ENCODE measurements at places on chromosomes 2 and 18.

DNA sequence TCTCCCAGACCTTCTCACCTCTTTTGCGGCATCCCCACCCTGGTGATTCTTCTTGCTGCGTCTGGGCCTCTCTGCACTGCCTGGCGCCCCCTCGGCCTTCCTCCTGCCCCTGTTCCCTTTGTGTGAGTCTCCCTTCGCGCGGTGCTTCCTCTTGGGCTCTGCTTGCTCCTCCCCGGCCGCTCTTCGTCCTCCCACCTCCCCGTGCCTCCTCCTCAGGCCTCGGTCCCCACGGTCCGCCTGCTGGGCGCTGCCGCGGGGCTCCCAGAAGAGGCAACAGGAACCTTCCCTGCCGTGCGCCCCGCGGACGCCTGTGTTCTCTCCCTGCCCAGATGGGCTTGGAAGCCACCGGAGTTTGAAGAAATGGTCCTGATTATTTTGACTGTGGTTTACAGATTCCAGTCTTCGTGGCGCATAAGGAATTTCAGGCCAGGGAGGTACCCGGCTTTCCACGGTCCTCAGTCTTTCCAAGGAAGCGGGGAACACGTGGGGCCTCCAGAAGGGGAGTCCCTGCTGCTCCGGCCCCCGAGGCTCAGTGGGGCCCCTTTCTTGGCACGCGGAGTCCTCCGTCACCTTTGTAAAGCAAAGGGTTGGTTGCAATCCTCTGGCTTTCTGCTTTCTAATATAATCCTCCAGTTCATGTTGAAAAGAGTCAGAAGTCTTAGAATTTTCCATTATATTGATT is 13.1 kb downstream of the RNU2-63P start:
- no peak for DNase-seq

- DNase-seq, result no peak
Observed at GRCh38 chr2:166157578-166157977, 29.8 kb upstream of the SCN1A start.

DNA sequence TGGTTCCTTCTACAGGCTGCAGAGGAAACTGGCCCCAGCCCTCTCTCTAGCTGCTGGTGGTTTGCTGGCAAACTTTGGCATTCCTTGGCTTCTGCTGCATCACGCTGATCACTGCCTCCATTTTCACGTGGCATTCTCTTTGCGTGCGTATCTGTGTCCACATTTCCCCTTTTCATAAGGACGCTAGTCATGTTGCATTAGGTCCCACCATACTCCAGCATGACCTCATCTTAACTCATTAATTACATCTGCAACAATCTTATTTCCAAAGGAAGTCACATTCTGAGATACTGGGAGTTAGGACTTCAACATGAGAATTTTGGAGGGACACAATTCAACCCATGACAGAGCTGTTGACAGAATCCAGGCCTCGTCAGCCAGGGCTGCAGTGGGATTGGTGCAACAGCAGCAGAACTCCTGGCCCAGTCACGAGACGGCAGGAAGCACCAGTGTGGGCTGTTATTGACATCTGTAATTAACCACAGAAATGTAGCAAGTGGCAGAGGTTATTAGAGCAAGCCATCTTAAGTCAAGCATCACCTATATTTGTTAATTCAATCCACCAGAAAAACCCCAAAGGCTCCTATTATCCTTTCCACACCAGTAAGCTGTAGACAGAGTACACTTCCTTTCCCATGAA is 132.4 kb downstream of the TMEM163 start:
- DNase-seq, result no peak

- no peak for DNase-seq
Observed at GRCh38 chr2:187862715-187863114, 308.5 kb upstream of the TFPI start.

- no peak for DNase-seq
Observed at GRCh38 chr2:9170458-9171130, 36.0 kb upstream of the ASAP2 start.

GRCh38 chr2:15732341-15733077 is 140.8 kb downstream of the DDX1 start:
- DNase-seq, result no peak

DNA sequence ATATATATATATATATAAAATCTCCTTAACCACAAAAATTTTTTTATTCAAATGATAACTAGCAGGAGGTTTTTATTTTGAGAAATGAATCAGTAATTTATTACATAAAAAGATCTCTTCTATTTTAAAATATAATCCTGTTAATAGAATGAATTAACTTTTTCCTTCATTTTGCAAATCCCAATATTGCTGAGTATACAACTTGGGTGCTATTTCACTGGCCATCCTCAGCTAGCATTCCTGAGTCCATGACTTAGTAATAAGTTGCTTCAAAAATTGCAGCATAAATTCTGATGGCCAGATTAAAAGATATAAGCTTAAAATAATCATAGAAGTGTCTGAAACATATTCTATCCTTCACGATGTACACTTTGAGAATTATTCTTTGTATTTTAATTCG is 155.6 kb downstream of the FSIP2 start:
- DNase-seq, result no peak

DNA sequence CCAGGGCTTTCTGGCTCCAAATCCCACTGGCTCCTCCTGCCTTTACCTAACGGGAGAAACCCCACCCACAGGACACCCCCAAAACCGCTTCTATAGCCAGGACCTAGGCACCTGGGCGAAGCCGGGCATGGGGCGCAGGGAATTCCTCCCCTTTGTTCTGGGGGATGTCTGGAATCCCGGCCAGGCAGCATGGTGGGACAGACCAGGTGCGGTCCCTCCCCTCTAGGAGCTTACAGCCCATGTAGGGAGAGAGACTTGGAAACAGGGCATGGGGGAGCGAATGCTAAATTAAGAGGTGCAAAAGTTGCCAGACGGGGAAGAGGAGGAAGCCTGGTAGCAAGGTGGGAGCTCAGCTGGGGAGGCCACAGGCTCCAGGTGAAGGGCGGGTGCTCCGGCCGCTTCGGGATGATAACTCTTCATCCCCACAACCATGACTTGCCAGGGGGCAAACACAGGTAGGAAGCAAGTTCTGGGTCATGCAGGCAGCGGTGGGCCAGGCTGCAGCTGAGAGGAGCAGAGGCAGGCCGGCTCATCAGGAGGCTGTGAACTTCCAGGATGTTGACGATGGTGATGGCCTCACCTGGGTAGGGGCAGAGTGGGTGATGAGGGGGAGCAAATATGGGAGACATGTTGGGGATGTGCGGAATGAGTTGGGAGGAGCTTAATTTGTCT is 1.3 kb downstream of the TMEM37 start:
- DNase-seq, result no peak

DNA sequence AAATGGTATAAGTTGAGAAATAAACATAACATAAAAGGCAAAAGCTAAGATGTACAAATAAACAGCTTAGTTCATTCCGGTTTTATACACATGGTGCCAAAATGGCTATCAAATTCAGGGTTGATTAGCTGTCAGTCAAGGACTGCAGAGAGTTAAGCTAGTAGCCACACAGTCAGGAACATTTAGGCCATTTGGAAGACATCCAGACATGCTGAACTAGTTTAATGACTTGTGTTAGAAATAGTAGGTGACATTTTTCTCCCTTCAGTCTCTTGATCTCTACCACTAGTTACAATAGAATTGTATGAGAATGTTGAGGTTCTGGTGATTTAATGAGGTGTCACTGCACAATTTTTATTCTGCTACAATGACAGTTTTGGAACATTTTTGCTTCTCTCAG is 394.4 kb upstream of the SPHKAP start:
- DNase-seq, result no peak

- no peak for DNase-seq
Observed at GRCh38 chr2:71224457-71224856, 2.4 kb downstream of the PAIP2B start.

GRCh38 chr2:145287736-145288135 is 767.8 kb upstream of the ZEB2 start:
- peak; percentile 44 for DNase-seq

GRCh38 chr2:23347471-23348092 is 37.4 kb upstream of the KLHL29 start:
- no peak for DNase-seq

DNA sequence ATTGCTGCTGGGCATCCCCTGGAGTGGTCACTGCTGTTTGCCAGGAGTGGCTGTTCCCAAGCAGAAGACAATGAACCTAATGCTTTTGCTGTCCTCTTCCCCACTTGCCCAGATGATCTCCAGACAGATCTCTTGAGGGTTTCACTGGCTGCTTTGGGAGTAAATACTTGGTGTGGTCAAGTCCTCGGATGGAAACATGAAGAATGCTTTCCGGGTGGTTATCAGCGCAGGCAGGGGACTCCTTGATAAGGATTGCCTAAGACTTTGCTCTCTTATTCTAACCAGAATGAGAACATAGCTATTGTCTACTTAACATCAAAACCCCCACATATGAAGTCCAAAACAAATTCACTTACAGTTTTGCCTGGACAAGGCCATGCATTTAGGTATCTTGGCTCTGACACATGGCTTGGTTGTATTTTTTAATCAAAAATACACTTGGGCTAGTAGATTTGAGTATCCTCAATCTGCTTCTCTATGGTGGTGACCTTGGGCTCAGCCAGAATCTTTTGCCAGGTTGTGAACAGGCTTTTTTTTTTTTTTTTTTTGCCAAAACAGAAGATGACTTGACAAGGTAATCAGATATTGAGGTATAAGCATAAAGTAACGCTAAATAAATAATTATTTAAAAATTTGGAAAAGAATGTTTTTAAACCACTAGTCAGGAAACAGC is 34.8 kb upstream of the MYO3B start:
- no peak for DNase-seq

DNA sequence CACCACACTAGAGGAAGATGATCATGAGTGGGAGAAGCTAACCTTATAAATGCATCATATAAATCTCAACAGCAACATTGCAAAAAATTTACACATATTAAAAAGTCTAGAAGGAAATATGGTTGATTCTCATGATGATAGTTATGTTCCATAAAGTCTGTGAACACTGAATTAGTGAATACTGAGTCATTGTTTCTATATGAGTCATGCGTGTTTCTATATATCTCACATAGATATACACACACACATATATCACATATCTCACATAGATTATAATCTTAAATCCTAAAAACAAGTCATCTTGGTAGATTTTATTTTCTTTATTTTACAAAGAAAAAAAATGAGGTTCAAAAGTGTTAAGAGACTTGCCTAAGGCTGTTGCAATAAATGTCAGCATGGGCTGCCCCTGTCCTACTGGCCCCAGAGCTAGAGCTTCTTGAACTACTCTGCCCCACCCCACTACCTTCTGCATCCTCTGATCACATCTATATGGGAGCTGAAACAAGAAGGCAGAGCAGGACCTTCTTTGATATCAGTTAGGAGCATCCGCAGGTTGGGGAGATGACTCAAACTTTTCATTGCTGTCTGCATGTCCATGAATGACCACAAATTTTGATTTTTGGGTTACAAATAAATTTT is 81.8 kb upstream of the ADAM23 start:
- DNase-seq, result no peak

GRCh38 chr2:26658691-26659346 is 17.7 kb upstream of the CIB4 start:
- no peak for DNase-seq

- DNase-seq, result no peak
Observed at GRCh38 chr2:43692428-43692994, 16.3 kb upstream of the C1GALT1C1L start.

DNA sequence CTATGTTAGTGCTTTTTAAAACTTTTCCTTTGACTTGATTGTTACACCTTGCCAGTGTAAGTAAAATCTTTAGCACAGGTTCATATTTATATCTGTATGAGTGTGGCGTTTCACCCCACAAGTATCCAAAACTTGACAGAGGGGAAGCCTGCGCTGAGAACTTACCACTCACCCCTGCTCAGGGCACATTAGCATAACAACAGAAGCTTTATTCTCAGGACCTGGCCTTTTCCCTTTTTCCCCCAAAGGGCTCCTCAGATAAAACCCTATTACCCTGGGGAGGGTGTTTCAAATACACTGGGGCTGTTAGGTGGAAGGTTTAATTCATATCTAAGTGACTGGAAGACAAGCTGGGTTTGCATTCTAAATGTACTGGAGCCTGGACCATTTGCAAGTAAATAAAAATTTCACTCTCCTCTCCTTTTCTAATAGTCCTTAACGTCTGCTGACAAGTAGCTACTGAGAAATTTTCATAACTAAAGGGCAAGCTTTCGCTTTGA is 276.6 kb downstream of the RNF152 start:
- no peak for DNase-seq

- peak; percentile 20 for DNase-seq
Observed at GRCh38 chr2:166468124-166469024, 25.7 kb downstream of the SCN7A start.

DNA sequence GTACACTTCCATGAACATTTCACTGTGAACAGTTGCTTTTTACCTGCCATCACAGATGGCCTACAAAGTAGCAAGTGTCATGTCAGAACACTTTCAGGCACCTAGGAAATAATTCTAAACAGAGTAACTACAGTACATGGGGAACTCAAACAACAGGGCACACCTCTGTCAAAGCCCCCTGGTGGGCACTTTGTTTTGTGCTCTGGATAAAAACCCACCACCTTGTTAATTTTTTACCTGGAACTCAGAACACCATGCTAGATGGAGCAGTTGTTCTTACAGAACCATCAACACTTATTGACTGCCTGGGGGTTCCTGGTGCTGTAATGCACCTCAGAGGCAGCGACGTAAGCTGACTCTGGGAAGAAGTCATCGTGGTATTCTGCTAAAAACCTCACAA is 2.3 kb downstream of the MSL3B start:
- no peak for DNase-seq

- no peak for DNase-seq
Observed at GRCh38 chr2:224038830-224039079, 331 bp downstream of the SERPINE2 start.

- DNase-seq, result no peak
Observed at GRCh38 chr2:109214651-109215371, 85.8 kb downstream of the SH3RF3 start.

DNA sequence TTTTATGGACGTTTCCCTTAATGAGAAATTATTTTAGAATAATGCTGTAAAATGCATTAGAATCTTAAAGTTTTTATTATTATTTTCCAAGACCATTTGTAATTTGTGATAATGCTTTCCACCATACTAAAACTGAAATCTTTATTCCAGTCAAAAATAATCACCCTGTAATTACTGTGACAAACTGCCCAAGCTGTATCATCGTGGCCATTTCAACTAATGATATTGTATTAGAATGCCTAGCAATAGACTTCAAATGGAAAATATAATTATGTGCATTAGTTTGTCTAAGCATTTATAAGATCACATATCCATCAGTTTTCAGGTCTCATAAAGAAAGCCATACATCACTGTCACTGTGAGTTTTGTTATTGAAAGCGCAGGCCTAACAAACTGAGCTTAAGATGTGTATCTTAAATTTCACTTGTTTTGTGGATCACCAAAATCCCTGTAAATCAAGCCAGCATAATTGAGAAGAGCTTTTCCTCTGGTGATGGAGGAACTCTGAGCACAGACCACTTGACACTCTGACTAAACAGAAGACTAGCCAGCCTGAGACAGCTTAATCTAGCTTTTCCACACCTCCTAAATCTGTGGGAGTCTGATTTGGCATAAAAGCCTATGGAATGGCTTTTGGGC is 1312.2 kb upstream of the ACVR2A start:
- no peak for DNase-seq
